ENCODE measurements at places on chromosomes 1 and 21.

DNA sequence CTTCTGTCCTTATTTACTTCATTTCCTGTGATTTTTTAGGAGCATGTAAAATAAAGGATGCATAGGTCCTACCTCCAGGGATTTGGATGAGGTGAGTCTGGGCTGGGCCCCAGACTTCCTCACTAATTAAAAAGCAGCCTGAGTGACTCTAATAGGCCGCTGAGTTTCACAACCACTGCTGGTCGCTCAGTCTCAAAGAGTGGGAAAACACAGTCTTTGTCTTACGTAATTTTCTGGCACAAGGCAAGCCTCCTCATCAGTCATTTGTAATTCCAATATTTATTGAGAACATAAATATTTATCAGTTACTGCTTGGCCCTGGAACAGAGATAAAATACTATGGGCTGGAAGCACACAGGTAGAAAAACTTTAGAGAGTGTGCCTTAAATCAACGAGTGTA lies 195.4 kb upstream of the RUNX1 start:
- no peak for DNase-seq

DNA sequence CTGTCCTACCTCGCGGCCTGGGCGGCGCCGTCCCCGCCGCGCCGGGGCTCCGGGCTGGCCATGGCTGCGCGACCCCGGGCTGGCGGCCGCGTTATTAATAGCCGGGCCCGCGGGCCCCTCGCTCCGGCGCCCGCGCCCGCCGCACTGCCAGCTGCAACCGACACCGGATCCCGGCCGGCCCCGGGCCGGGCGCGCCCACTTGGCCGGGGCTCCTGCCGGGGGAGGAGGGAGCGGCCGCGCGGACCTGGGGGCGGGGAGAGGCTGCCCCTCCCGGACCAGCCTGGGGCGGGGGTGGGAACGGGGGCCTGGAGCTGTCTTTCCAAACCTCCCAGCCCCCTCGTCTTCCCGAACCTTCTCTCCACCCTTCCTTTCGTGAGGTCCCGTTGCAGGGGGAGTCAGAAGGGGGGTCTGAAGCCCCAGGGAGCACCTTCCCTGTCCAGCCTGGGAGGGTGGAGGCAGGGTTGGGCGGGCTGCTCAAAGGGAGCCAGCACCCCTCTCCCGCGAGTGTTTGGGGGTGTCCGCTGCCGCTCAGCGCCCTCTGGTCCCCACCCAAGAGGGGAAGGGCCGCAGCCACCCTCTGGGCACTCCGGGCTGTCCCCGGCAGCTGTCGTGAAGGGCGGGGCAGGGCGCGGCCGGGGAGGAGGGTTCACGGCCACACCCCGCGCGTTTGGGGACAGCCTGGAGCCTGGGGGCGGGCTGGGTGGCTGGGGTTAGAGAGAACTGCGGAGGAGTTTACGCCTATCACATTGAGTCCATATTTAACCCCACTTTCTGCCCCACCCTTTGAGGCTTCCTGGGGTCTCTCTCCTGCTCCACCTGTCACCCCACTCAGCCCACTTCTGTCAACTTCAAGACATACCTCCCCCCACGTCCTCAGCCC lies at the start of gene SYNC:
Gene SYNC, minus strand, starts transcription at position 172 of the 880 bp plus-strand sequence. Its CDS starts 110 bp downstream, at position 62.
- peak; percentile 98 for DNase-seq

- DNase-seq, result no peak
Observed at GRCh38 chr1:77333501-77333900, 51.7 kb downstream of the AK5 start.

DNA sequence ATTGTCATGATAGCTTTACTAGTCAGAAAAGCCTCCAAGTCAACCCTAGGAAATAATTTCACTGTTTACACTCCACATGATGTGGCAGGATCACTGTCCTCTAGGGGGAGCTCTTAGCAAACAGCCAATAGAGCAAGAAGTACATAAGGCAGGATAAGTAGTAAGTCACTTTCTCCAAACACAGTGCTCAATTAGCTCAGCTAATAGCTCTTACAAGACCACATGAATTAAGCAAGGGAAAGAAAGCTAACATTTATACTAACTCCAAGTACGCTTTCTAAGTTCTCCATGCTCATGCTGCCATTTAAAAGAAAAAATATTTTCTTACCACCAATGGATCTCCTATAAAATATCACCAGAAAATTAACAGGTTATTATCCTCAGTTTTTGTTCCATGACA lies 66.9 kb upstream of the LRIF1 start:
- DNase-seq, result peak; percentile 27

- no peak for DNase-seq
Observed at GRCh38 chr1:43255438-43256210, 14.2 kb upstream of the TMEM125 start.

DNA sequence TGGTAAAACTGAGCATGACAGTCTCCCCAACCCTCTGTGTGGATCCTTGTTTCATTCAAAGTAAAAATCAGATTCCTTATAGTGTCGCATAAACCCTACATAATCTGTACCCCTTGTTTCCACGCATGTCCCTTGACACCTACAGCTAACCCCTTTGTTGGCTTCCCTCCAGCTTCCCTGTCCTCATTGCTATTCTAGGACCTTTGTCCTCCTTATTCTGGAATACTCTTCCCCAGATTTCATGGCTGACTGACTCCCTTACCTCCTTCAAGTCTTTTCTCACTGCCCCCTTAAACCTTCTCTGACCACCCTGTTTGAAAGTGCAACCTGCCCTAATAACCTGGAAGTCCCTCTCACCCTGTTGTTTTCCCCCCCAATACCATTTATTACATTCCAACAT lies 4.0 kb downstream of the RNF11 start:
- no peak for DNase-seq

DNA sequence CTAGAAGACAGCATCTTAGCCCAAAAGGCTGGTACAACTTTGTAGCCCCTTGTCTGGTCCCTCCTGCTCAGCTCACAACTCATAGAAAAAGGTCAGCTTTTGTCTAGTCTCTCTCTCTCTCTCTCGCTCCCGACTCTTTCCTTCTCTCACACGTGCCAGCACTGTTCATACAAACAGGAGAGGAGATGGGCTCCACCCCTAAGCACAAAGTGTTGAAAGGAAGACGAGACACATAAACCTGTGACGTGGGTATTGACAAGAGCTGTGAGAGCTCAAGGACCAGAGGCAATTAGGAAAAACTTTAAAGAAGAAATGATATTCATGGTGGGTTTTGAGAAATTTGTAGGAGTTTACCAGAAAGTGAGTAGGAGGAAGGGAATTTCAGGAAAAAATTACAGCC lies 23.6 kb upstream of the KCNC4 start:
- DNase-seq, result peak; percentile 83

DNA sequence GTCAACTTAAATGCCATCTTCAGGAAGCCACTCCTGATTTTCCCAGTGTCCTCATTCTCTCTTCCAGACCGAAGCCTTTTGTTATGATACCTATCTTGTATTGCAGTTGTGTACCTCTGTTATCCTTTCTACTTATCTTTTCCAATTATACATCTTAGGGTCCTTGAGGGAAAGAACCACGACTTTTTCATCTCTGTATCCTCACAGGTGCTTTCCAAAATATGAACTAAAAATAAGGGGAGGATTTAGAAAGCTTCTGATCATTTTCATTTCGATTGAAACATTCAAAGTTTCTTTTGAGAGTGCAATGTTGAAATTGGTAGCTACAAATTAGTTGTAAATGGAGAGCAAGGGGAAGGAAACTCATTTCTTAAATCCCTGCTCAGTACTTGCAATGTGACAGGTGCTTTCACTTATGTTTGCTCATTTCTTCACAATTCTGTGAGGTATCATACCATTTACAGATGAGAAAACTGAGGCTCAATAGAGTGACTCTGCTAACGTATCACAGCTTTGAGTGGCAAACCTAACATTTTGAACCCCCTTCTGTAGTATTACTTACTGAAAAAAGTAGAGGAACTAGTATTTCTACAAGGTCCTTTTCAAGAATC lies 24.2 kb downstream of the SLC19A2 start:
- no peak for DNase-seq

GRCh38 chr1:59653968-59654367 lies 160.8 kb upstream of the HOOK1 start:
- DNase-seq, result no peak

DNA sequence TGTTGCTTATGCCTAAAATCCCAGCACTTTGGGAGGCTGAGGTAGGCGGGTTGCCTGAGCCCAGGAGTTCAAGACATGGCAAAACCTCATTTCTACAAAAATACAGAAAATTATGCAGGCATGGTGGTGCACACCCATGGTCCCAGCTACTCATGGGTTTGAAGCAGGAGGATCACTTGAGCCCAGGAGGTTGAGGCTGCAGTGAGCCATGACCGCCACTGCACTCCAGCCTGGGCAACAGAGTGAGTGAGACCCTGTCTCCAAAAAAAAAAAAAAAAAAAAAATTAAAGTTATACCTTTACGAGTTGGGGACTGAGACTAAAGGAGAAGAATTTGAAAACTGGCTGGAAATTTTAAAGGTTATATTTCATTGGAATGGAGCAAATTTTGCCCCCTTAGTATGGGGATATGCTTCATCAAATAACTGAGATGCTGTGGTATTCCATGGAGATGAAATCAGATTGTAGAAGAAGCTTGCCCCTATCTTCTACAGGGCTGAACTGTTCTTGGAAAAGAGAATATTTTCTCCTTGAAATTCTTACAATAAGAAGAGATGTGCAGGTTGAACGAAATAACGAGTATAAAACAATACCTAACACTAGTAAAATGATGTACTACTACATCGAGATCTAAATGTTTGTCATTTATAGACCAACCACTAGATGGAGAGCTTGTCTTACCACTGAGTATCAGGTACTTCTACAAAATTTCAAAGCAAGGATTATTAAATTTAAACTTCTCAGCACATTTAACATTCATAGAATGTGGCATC lies 34.9 kb upstream of the SCYL3 start:
- DNase-seq, result no peak

- DNase-seq, result peak; percentile 39
Observed at GRCh38 chr1:46437723-46438122, 43.6 kb downstream of the FAAH start.

- DNase-seq, result no peak
Observed at GRCh38 chr1:83741770-83742169, 257.2 kb downstream of the TTLL7 start.

- peak; percentile 89 for DNase-seq
Observed at GRCh38 chr1:228011721-228012311, 5.0 kb downstream of the WNT3A start.

GRCh38 chr1:30375156-30375555 lies 348.2 kb downstream of the MATN1 start:
- DNase-seq, result no peak

DNA sequence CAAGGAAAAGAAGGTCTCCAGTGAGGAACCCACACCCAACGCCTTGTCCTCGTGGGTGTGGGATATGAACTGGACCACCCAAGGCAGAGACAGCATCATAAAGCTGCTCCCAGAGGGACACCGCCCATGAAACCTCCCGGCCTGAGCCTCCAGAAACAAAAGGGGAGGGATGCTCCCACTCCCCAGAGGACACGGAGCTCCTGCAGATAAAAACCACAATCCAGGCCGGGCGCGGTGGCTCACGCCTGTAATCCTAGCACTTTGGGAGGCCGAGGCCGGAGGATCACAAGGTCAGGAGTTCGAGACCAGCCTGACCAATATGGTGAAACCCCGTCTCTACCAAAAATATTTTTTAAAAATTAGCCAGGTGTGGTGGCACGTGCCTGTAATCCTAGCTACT lies 66.4 kb downstream of the CHD5 start:
- DNase-seq, result no peak

- no peak for DNase-seq
Observed at GRCh38 chr1:243729956-243730355, 120.1 kb downstream of the AKT3 start.

- peak; percentile 88 for DNase-seq
Observed at GRCh38 chr1:16152481-16153087, 3.3 kb downstream of the EPHA2 start.

DNA sequence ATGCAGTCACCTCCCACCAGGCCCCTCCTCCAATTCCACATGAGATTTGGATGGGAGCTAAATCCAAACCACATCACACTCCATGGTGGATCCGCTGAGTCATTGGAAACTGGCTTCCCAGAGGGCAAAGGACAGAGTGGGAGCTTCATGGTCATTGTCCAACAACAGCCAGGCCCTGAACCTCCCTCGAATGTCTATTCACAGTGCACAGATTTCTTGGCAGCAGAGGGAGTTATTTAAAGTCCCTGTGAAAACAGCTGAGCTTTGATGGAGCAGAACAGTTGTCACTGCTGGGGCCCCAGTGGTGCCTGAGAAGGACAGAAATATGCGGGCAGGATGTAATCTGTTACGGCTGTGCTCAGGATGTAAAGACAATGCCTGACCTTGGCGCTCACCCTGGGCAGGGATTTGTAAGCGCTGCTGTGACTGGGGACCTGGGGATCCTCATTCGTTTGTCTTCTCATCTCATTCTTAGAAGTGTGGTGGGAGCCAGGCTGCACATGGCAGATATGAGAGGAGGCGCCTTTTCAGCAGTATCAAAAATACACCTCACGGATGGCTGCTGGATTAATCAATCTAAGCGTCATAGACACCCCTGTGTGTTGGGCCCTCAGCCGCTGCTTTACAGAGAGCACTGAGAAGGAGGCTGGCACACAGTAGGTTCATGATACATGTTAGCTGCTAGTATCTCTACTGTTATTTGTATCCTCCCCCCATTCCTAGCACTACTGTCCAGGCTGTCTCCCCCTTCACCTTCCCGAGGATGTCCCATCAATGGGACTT lies 439.4 kb downstream of the PTPRU start:
- peak; percentile 65 for DNase-seq

- DNase-seq, result peak; percentile 85
Observed at GRCh38 chr1:12436817-12437599, 181.0 kb downstream of the DHRS3 start.

- no peak for DNase-seq
Observed at GRCh38 chr1:218259800-218260199, 25.3 kb upstream of the RRP15 start.

DNA sequence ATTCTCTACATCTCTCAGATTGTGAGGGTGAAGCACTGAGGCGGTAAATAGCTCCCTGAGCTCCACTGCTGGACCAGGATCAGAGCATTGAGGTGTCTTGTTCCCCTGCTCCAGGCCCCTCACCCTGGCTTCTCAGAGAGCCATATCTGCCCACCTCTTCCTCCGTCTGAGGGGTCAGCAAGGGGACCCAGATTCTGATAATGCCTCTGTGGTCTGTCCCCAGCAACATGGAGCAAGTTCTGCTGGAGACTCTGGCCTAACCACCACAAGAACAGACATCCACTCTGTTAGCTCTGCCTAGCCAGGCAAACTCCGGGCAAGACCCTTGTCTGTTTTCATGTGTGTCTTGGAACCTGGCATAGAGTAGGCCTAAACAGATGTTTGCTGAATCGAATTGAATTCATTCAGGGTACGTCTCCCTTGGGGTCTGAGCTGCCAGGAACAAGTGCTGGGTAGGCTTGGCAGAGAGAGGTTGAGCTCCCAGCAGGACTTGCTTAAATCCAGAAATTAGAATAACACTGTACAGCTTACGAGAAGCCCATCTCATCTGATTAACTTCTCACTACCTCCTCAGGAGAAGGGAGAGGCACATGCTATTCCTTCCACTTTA lies 2.3 kb downstream of the TRAF5 start:
- DNase-seq, result no peak

- no peak for DNase-seq
Observed at GRCh38 chr1:167289075-167289442, 68.4 kb downstream of the POU2F1 start.

DNA sequence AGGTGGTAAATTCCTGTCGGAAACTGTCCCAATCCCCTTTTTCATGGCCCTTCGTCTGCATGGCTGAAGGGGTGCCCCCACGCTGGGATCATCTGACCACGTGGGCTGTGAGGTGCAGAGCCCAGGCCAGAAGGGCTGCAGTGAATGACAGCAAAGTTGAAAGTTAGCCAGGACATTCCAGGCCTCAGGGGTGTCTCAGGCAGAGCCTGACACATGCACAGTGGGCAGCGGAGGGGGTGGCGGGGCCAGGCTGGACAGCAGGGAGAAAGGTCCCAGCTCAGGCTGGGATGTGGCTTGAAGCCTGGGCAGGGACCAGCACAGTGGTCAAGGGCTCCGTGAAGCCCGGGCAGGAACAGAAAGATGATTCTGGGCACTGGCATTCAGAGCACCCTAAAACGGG lies 49.6 kb downstream of the GRIK3 start:
- no peak for DNase-seq
